ENCODE measurements at places on chromosomes 1 and 21.

GRCh38 chr1:196701144-196701543 is 49.3 kb downstream of the CFH start:
- no peak for DNase-seq

DNA sequence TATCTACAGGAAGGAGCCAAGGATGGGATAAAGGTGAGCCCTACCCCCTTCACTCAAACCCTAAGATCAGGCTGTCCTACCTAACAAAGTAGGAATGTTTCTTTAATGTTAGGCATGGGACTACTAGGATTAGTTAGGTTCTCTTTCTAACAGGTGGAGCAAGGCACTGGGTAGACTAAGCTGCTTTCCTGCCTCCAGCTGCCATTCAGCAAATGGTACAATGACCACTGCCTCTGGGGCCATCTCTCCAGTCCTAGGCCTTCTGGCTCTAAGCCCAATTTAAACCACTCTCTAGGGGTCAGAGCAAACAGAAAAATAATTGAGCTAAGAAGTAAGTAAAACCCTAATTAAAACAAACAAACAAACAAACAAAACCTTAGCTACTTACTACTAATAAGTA is 15.7 kb upstream of the IPO9 start:
- no peak for DNase-seq

- DNase-seq = no peak
These were observed 241.6 kb downstream of the SMYD3 start for GRCh38 chr1:246265481-246265880.

GRCh38 chr1:57088653-57089052 is 122.8 kb upstream of the C8B start:
- no peak for DNase-seq

DNA sequence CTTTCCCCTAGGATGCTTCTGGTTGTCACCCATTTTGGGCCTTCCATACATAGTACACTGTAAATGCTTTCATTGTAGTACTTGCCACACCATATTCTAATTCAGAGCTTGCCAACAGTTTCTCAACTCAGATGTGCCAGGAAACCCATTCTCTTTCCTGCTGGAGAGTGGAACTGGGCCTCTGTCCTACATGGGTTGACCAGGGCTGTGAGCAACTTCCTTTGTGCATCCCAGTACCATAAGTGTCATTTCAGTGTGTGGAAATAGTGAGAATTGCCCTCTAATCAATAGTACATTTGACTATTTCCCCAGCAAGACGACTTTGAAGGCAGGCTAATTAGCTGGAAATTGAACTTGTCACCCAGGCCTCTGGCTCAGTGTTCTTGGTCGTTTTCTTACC is 74.8 kb downstream of the MTR start:
- no peak for DNase-seq

DNA sequence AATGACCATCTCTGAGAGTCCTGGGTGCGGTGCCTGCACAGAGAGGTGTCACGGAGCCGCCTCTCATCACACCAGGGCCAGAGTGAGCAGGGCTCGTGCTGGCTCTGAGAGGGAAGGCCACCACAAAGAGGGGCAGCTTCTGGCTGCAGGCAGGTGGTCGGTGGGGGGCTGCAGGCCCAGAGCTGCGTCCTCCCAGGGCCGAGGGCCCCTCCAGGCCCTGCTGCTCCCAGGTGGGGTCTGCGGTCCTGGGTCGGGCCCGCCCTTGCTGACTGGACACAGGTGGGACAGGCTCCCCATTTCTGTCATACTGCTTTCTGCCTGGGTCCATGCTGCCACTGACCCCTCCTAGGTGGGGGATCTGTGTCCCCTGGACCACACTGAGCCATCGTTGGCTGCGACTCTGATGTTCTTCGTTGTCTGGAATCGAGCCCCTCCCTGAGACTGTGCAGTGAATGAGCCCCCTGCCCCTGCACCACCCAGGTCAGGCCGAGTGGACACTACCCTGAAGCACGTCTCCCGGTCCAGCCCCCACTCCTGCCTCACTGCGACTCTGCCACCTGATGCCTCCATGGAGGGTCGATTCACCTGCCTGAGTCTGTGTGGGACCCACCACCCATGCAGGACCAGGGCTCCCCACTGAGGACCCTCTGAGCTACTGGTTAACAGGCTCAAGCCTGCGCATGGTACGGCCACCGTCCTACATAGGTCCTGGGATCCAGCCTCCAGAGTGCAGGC is 332.0 kb upstream of the VAMP3 start:
- no peak for DNase-seq

Measured in CD4-positive, alpha-beta T cell treated with Interleukin-2 at 100 ng/mL for 4 hours (primary cell).